ENCODE measurements at places on chromosomes 7 and 10.

GRCh38 chr7:108294595-108294994 is 161.6 kb downstream of the NRCAM start:
- DNase-seq, result peak; percentile 15

DNA sequence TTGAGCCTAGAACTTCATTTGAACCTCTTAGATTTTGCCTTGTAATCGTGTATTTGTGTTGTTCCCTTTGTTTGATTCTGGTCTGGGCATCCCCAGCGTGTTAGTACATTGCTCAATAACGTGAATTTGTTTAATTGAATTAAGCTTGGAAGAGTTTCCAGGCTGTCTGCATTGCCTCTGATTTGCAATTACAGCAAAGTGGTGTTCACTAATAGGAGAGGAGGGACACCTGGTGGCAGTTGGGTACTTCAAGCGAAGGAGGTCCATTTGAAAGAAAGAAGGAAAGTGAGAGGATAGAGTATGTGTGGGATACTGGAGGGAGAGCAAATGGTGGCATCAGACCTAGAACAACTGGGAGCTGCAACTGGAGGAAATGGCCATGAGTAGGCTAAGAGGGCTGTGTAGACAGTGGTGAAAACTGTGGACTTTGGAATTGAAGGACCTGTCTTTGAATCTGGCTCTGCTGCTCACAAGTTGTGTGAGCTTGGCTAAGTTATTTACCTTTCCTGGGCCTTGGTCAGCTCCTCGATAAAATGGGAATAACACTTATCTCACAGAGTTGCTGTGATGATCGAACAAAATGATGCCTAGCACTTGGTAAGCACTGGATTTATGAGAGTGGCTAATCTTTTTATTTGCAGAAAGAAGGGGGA is 15.1 kb downstream of the LSMEM1 start:
- DNase-seq, result peak; percentile 63

DNA sequence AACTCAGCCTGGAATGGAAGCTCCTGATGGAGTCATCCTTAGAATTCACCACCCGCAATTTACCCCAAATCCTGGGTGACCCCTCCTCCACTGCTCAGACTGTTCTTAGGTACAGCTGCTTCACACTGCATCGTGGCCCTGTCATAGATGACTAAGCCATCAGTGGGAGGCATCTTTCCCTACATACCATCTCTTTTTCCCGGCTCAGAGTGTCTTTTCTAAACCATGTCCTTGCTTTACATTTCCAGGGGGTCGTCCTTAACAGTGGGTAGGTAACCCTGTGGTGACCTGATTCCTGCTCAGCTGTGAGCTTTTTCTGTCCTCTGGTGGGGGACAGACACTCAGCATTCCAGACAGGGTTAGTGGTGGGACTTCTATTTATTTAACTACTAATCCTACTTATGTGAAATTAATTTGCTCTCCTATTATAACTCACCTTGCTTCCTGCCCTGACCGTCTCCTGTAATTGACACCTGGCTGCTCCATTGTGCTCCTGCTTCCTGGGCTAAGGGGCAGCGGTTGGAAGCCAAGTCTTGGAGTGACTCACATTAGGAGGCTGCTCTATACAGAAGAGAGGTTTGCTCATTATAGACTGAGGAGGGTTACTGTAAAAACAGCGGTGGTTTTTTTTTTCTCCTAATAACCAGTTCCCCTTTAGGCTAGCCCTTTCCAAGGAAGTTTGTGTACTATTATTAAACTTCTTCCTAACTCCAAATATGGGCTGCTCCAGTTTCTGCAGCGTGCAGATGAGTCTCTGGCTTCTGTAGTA is 40.6 kb downstream of the PYROXD2 start:
- DNase-seq, result no peak

DNA sequence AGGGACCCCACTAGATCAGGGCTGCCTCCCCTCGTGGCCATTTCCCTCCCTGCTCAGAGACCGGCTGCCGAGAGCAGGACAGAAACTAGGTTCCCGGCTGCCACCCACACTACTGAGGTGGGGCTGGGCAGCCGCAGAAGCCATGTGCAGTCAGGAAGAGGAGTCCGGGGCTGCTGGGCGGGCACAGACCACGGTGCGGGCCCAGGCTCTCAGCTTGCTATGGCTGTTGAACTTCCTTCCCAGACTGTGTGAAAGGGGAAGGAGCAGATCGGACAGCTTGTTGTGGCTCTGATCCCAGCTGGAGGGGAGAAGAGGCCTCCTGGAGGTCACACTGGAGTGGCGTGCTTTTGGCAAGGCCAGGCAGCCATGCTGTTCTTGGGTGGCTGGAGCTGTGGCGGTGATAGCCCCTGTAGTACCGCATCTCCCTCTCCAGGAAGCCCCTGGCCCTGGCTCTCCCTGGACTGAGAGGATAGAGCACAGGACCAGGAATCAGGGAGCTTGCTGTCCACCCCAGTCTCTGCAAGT is 56.8 kb downstream of the HK1 start:
- DNase-seq, result no peak

- DNase-seq, result no peak
Measured at GRCh38 chr7:144907577-144907976, 71.7 kb upstream of the TPK1 start.

- no peak for DNase-seq
Measured at GRCh38 chr7:100093925-100094486, 5.2 kb downstream of the COPS6 start.

DNA sequence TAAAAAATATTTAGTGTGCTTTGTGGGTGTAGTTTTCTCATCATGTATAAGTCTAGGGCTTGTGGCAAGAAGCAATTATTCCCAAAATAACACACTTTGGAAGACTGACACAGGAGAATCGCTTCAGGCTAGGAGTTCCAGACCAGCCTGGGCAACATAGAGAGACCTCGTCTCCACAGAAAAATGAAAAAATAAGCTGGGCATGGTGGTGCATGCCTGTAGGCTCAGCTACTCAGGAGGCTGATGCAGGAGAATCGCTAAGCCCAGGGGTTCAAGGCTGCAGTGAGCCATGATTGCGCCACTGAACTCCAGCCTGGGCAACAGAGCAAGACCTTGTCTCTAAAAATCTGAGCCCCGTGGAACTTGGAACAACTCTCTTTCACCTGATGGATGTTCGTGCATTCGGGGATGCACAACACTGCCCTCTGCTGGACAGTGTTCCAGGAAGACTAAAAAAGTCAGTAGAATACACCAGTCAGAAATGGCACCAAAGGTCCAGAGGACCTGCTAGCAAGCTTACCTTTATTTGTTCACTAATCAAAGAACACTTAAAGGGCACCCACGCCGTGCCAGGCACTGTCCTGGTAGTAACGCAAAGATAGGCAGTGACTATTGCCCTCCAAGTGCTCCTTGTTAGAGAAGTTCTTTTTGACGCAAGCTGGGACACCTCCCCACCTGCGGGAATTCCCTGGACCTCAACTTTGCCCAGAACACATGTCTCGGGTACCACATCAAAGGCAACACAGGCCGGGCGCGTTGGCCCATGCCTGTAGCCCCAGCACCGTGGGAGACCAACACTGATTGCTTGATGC is 81.9 kb upstream of the CALN1 start:
- no peak for DNase-seq

DNA sequence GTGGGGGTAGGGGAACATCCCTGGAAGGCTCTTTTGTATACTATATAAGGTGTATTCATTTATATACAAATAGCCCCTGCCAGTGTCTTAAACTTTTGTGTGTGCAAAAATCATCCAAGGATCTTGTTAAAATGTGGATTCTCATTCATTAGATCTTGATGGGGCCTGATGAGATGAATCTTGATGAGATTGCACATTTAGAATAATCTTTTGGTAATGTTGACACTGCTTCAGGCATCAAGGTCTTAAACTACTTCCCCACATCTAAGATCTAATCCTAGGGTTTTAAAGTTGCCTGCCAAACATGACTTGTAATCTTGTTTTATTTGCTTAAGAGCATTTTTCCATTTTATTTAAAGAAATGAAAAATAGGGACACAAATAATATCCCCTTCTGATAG is 13.0 kb downstream of the TLX1 start:
- DNase-seq, result no peak

DNA sequence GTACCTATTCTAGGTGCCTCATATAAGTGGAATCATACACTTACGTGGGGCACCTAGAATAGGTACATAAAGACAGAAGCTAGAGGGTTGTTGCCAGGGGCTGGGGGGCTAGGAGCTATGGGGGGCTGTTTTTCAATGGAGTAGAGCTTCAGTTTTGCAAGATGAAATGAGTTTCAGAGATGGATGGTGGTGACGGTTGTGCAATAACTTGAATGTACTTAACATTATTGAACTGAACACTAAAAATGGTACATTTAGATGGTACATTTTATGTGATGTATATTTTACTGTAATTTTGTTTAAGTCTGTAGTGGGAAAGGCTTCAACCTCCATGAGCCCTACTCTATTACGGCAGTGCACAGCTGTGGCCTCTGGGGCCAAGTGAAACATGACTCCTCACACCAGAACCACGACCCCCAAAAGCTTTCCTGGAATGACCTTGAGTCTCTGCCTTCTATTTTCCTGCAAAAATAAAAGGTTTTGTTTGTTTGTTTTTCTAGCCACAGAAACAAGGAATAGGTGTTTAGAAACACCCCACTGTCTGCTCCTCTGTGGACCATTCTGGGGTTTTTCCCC is 147.3 kb upstream of the PLXNA4 start:
- no peak for DNase-seq

DNA sequence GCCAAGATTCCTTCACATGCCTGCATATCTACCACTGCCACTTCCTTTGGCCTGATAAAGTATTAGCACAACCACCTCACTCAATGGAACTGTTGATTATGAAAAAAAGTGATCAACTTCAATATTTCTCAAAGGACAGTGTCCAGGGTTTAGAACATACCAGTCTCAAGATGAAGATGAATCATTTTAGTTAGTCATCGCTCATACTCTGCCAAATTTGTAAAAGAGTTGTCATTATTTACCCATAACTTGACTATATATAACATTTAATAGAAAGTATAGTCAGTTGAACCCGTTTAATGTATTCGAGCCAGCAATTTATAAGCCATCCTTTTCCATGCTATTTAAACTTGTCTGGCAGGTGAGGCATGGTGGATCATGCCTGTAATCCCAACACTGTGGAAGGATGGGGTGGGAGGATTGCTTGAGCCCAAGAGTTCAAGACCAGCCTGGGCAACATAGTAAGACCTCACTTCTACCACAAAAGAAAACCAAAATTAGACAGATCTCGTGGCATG is 33.2 kb downstream of the SPAM1 start:
- DNase-seq, result no peak

DNA sequence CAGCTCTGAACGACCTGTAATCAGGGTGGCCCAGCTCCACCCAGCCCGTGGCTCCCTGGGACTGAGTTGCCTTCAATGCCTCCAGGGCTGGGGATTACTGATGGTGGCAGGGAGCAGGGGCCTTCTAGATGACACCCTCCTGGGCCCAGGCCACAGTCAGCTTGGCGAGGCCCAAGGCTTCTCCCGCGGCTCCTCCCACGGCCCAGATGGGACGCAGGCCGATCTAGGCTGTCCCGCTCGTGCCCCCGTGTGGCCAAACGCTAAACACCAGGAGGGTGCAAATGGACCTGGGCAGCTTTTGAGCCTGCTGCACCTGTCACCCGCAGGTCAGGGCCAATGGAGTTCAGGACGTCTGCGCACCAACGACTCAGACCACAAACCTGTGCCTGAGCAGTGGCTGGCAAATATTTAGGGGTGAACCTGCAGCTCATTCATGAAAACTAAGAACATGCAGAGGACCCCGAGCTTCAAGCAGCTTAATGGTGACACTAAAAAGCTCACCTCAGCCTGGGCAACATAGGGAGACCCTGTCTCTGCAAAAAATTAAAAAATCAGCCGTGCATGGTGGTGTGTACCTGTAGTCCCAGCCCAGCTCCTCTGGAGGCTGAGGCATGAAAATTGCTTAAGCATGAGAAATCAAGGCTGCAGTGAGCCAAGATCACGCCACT is 43.2 kb downstream of the ASB13 start:
- DNase-seq, result no peak

- no peak for DNase-seq
Measured at GRCh38 chr10:65861249-65861648, 1064.6 kb upstream of the LRRTM3 start.

- DNase-seq, result peak; percentile 85
Measured at GRCh38 chr10:122543676-122544445, 16.7 kb upstream of the DMBT1 start.

DNA sequence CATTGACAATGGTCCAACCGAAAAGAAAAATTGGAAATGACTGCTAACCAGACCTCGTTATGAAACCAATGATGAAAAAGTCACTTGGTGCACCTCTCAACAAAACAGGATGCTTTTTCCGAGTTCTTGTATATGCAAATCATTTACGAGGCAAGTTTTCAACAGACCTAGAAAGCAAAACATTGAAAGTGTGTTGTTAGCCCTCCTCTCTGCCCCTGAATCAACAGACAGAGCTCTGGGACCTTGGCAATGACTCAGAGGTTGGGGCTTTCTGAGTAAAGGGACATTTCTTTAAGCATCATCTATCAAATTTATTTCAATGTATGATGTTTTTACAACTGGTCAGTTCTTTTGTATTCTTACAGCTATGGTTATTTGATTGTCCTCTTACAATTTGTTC is 16.3 kb upstream of the DKK1 start:
- DNase-seq, result no peak

GRCh38 chr7:49631071-49631815 is 142.2 kb upstream of the VWC2 start:
- peak; percentile 51 for DNase-seq

GRCh38 chr10:17831341-17831740 is 22.2 kb downstream of the MRC1 start:
- DNase-seq, result no peak

DNA sequence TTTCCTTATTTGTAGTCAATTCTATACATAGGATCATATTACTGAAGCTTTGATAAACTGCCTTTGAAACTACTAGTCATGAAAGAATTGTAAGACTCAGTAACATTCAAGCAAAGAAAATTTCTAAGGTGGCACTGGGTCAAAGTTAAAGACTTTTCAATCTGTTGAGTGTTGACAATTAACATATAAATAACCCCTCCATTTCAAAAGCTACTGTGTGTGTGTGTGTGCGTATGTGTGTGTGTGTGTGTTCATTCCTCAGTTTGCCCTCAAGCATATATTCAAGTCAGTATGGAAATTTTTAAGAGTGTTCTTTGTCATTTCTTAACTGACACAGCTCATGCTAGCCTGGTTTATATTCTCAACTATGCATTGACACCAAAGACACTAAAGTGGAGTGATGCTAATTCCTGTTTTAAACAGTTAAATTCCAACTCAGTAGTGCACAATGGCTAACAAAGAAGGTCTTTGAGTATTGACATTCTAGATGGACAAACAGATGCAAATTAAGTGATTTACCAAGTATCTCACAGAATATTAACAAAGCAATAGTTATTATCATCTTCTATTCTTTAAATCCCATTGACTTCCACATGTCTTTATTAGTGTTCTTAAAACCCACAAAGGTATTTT is 314.8 kb upstream of the GRM3 start:
- DNase-seq, result no peak

Data from NCI-H446 (cell line).